WERI-Rb-1 (cell line): ENCODE measurements at places on chromosomes 6 and 20.

GRCh38 chr6:16136621-16137450 is 8.0 kb downstream of the MYLIP start:
- no peak for DNase-seq

- no peak for DNase-seq
Measured at GRCh38 chr6:143401068-143401446, 49.4 kb downstream of the ADAT2 start.

DNA sequence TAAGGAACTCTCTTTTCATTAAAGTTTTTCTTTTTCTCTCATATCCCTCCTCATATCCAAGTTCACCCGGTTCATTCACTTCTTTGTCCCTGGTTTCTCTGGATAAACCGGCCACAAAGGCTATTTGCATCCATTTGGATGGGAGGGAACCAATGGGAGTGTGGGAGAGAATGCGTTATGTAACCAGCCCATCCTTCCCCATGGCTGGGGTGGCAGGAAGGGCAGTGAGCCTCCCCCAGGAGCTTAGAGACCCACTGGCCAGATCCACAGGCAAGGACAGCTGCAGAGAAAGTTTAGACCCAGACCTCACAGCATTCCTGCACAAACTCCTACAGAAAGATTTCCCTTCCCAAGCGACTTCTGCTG is 10.7 kb downstream of the CASS4 start:
- no peak for DNase-seq

- DNase-seq = no peak
Measured at GRCh38 chr6:142374091-142374770, 72.4 kb downstream of the ADGRG6 start.

- DNase-seq = no peak
Measured at GRCh38 chr20:10447028-10447427, 11.9 kb downstream of the SLX4IP start.

DNA sequence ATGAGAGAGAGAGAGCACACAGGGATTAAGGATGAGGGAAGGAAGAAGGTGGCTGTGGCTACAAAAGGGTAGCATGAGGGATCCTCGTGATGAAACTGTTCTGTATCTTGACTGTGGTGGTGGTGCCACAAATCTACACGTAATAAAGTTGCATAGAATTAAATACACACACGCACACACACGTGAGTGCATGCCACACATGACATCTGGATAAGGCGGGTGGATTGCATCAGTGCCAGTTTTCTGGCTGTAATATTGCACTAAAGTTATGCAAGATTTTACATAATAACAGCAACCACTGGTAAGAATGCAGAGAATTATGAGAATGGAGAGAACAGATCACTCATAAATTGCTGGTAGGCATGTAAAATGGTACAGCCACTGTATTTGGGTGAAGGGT is 16.9 kb upstream of the STK35 start:
- no peak for DNase-seq

DNA sequence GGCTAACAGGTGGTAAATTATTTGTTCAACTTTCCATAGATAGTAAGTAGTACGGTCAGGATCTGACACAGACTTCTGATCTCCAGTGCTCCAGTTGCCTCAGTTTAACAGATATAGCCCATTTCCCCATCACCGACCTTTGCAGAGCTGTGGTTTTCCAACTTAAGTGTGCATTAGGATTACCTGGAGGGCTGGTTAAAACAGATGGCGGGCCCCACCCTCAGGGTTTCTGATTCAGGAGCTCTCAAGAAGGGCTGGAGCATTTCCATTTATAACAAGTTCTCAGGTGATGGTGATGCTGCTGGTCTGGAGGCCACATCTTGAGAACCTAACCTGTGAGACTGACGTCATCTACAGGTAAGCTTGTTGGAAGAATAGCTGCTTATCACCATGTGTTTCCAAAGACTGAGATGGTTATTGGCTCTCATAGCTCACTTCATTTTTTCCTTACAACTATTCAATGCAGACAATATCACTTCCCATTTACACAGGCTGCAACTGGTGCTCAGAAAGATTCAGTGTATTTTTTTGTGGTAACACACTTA is 360.1 kb upstream of the CHD6 start:
- DNase-seq = peak; percentile 62

DNA sequence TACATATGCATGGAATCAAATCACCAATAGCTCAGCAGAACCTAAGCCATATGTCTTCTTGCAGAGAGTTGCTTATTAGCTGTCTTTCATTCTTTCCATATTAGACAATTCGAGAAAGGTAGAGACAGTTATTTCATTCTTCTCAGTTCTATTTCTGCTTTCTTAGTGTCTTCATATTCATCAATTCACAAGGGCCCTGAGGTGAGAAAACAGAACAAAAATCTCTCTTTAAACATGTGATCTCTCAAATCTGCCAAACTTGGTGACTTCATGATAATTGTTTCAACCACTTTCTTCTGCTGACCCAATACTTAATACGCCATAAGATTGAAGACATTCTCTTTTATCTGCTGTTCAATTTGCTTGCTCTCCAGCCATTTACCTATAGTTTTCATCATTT is 229.7 kb upstream of the MARCKS start:
- no peak for DNase-seq

GRCh38 chr20:41969656-41970055 is 351.5 kb upstream of the CHD6 start:
- DNase-seq = no peak

DNA sequence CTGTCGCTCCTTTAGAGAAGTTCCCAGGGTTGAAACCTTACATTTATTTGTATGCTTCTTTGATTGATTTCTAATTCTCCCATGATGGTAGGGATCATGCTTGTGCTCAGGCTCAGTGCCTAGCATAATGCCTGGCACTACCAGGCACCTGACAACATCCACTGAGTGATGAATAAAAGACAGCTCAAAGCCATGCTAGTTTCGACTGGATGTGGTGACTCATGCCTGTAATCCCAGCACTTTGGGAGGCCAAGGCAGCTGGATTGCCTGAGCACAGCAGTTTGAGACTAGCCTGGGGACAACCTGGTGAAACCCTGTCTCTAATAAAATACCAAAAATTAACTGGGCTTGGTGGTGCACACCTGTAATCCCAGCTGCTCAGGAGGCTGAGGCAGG is 11.6 kb upstream of the CD164 start:
- DNase-seq = no peak

- no peak for DNase-seq
Measured at GRCh38 chr20:32205110-32205842, 2.3 kb downstream of the PLAGL2 start.

GRCh38 chr6:84772428-84773132 is 8.2 kb upstream of the TBX18 start:
- DNase-seq = peak; percentile 33

- DNase-seq = peak; percentile 83
Measured at GRCh38 chr6:33549196-33549595, 30.9 kb downstream of the BAK1 start.

DNA sequence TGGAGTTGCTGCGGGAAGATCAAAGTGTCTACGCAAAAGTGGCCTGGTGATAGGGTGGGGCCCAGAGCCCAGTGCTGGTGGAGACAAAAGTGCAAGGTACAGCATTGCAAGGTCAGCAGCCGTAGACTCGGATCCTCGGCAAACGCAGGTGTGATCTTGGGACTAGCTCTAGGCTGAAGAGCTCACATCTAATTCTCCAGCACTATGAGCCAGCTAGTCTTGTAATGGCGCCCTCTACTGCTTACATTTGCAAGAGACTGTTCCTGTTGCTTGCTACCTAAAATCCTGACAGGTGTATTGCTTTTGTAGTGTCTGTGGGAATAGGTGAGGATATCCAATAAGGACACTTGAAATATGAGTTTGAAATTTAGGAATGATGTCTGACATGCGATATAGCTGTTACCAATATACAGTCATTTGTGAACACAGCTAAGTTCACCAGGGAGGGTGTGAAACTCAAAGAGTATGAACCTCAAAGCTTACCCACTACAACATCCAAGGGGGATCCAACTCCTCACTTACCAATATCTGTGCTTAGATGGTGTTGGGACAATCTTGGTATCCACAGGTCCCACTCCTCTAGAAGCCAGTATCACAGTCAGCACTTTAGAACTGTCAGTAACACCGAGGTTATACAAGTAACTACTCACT is 58.4 kb downstream of the PDE7B start:
- DNase-seq = peak; percentile 71

DNA sequence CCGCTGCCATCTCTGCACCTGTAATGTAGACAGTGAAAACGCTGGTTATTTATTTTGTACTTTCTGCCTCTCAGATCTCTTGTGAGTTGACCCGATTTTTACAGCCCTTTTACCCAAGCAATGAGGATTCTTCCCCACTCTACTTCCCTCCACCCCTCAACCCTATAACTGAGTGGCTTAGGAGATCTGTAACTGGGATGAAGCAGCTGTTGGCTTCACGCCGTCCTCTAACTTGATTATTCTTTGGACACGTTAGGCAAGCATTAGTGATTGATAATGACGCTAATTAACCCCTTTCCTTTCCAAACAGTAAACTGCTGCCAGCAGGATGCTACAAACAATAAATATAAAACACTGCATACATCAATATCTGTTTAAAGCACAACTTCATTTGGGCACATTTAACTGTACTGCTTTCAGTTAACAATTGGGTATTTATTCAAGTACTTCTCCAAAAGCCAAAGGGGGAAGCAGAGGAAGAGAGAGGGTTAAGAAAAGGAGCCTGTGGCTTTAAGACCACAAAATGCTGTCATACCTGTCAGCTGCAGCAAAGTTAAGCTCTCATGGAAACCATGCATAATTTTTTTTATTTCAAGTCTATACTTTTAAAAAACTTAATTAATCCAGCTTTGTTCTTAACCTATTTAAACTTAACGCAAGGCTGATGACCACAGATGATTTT is 21.2 kb downstream of the TFAP2A start:
- no peak for DNase-seq

GRCh38 chr6:106027758-106028157 is 58.4 kb upstream of the PRDM1 start:
- peak; percentile 42 for DNase-seq

GRCh38 chr20:53491462-53491861 is 102.2 kb downstream of the ZNF217 start:
- DNase-seq = no peak

DNA sequence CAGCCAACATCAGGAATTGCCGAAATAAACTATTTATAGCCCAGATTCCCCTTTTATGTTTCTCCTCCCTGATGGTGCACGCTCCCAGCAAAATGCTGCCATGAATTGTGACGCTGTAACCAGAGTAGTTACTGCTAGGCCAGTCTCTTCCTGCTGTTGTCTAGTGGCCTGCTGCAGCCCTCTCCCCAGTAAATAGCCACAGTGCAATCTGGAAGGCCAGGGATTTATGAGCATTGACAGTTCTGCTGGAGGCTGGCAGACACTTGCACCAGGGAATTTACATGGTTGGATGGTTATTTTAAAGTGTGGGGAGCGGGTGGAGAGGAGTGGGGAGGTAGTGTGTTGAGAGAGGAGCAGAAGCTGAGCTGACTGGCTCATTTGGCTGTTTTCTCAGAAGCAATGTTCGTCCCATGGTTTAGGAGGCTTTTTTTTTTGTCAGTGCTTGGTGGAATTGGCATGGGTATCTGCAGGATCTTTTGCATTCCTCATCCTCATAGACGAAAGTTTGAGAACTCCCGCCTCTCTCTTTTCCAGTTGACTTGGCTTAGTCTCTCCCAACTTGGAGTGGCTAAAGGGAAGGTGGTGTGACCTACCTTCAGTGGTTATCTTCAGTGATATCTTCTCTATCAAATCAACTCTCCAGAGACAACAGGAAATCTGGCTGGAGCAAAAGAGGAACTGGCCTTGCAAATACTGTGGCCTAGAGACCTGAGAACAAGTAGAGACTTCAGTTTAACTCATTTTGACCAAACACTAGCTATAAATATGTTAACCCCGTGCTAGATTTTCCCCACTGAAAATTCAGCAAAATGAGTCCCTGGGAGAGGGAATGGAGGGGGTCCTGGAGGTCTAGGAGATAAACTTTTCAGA is 99.3 kb upstream of the VSTM2L start:
- no peak for DNase-seq

DNA sequence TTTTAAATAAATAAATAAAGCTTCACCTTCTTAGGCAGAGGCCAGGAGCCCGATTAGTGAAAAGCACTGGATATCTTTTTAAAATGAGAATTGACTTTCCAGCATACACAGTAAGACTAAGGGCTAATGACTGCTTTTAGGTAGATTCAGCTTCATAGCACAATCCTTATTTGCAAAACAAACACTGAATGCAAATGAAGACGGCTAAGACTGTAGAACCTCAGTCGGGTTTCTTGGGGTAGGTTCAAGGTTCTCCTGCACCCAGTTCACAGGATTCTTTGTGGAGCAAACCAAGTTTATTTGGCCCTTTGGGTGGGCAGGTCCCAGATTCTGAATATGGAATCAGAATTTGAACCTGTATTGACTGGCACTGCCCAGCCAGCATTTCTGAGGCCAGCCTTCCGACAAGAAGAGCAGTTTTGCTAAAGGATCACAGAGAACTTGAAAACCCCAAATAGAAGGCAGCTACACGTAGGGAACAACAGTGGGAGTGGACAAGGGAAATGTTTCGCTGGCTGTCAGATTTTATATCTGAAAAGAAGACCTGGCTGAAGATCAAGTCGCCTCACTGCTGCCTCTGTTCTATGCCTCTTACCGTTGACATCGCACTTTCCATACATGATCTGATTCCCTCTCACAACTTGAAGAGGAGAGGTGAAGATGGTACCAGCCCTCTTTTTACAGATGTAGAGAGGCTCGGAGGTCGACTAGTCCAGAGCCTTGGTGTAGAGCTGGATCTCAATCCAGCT is 8.2 kb downstream of the TRERF1 start:
- DNase-seq = peak; percentile 3

DNA sequence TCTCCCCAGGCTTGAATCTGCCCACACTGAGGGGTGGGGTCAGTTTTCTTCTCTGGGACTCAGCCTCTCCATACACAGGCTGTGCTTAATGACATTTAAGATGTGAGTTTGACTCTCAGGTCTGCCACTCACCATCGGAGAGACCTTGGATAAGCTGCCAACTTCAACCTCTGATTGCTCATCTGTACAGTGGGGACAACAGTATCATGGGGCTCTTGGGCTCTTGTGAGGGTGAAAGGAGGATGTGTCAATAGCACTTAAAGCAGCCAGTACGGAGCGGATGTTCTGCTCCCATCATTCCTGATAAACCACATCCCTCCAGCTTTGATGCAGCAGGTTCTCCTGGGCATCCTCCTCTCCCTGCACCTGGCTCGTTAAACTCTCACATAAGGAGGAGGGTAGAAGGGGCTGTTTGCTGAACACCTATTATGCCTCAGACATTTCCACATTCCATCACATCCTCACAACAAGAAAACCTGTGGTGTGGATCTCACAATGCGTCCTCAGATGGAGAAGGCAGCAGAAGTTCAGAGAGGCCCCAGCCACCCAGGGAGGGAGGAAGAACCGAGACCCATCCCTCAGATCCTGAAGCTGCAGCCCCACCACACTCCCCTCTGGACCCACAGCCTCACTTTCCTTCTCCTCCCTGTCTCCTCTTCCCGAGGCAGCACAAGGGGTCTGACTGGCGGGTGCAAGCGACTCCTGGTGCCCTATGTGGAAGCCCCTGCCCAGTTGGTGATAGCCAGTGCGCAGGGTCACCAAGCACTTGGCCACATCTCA is 1.9 kb upstream of the PDYN start:
- no peak for DNase-seq

- no peak for DNase-seq
Measured at GRCh38 chr6:122323361-122323760, 76.1 kb upstream of the HSF2 start.
